ENCODE measurements at places on chromosomes 5 and 9.

- DNase-seq: no peak
These were observed 193.5 kb downstream of the CD180 start for GRCh38 chr5:67002832-67003684.

GRCh38 chr9:113640418-113640817 lies 176.9 kb downstream of the RGS3 start:
- DNase-seq: peak; percentile 33

DNA sequence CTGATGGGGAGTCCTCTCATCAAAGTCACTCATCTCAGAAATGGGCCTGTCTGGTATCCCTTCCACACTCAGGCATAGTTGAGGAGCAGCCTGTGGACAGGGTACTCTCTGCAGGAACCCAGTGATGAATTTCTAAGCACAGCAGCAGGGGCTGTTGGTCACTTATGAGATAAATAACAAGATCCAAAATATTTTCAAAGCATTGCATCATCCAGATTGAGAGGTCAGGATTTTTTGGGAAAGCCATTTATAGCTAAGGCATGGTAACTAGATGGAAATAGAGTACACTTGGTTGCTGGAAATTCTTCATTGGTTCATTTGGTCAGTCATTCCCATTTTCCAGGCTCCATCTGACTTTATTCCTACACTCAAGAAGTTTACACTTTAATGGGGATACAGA lies 246.8 kb upstream of the RAI14 start:
- DNase-seq: no peak

GRCh38 chr5:138631096-138631928 lies 56.1 kb upstream of the HSPA9 start:
- peak; percentile 20 for DNase-seq

GRCh38 chr5:14779975-14780374 lies 91.6 kb downstream of the ANKH start:
- DNase-seq: no peak

DNA sequence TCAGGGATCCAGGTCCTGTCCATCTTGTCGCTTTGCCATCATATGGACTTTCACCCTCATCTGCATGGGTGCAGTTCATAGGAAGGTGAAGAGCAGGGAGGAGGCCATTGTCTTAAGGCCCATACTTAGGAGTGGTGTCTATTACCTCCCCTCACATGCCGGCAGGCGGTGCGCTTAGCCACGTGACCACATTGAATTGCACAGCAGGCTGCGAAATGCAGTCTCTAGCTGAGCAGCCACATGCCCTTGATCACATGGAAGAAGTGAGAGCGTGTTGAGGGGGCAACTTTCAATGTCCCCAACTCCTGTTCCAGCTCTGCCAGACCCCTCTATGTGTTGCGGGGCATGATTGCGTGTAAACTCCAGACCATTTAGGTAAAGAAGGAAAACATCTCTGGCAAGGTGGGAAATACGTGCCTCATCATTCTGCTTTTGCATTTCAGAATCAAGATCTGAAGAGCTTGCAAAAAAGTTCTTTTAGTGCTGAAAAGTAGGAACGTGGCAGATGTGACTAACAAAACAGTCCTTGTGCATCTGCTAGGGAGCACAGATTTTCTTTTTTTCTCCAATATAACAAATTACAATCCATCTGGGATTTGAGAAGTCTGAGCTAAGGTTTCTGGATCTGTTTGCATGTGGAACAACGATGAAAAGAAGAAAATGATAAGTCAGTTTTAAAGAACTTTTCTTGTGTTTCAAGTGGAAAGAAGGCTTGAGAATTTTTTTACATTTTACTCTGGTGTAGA lies 34.4 kb downstream of the ROPN1L start:
- DNase-seq: no peak

- DNase-seq: no peak
These were observed 179.3 kb downstream of the CTNND2 start for GRCh38 chr5:11724940-11725339.

GRCh38 chr9:86902991-86903733 lies 44.1 kb downstream of the GAS1 start:
- DNase-seq: peak; percentile 74

DNA sequence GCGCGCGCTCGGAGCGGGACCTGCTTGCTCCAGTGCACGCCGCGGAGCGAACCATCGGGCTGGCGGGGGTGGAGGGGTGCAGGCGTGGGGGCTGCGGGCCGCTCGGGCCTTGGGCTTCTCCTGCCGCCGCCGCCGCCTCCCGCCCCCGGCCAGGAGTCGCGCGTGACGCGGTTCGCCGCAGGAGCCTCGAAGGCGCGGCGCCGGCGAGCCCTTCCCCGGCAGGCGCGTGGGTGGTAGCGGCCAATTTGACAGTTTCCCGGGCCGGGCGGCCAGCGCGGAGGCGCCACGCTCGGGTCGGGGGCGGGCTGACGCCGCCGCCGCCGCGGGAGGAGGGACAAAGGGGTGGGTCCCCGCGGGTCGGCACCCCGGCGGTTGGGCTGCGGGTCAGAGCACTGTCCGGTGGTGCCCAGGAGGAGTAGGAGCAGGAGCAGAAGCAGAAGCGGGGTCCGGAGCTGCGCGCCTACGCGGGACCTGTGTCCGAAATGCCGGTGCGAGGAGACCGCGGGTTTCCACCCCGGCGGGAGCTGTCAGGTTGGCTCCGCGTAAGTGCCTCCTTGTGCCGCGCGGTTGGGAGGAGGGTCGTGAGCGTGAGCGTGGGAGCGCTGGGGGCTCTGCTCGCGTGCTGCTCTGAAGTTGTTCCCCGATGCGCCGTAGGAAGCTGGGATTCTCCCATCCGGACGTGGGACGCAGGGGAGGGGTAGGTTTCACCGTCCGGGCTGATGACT lies at the start of gene TJP2:
TJP2 (plus strand) TSS at position 387 of the 725 bp plus-strand sequence; CDS start at position 483, 96 bp downstream.
- peak; percentile 84 for DNase-seq

DNA sequence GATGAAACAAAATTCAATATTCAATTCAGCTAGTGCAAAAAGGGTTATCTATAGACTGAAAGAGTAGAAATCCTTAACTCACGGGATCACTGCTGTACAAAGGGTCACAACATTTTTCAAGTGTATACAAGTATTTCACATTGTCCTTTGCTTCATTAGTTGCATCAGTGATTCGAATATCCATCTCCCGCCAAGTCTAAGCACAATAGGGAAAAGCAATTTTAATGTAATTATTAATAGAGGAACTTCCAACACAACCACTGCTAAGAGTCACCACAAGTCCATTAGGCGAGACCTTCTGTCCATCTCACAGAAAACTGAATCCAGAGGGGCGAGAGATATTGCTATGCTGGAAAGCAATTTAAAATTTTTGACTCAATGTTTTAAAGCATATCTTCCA lies 27.4 kb downstream of the DNAH5 start:
- DNase-seq: no peak

- no peak for DNase-seq
These were observed 61.4 kb upstream of the ICE1 start for GRCh38 chr5:5360941-5361520.

DNA sequence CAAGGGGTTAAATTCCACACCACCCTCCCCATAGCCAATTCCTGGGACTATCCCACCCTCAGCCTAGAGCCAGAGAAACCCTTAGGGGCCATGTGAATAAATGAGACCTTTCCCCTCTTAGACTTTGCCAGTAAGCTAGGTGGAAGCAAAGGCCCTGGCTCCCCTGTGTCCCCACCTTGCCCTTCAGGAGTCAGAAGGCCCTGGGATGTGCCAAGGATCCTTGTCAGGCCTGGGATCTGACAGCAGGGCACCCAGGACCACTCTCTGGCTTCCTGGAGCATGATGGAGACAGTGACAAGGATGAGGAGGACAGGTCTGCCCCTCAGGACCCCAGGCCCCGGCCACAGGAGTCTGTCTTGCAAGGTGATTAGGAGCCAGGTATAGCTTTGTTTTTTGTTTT lies 125.0 kb upstream of the HAND1 start:
- no peak for DNase-seq

GRCh38 chr5:154228696-154229095 lies 38.2 kb downstream of the GALNT10 start:
- no peak for DNase-seq

- DNase-seq: no peak
These were observed 471.8 kb upstream of the BRINP1 start for GRCh38 chr9:119841016-119841415.

DNA sequence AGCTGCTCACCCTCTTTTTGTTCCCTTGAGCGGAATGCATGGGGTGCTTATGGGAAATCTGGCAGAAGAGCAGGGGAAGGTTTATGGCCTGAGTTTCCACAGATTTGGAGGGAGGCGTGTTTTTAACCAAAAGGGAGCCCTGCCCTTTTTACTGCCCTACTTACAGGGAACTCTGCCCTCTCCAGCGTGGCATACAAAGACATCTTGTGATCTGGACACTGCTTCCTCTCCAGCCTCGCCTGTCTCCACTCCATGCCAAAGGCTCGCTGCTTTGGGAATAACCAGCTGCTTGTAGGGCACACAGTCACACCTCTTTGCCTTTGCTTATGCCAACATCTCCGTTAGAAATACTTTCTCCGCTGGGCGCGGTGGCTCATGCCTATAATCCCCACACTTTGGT lies 314.2 kb downstream of the ARHGAP26 start:
- peak; percentile 46 for DNase-seq

DNA sequence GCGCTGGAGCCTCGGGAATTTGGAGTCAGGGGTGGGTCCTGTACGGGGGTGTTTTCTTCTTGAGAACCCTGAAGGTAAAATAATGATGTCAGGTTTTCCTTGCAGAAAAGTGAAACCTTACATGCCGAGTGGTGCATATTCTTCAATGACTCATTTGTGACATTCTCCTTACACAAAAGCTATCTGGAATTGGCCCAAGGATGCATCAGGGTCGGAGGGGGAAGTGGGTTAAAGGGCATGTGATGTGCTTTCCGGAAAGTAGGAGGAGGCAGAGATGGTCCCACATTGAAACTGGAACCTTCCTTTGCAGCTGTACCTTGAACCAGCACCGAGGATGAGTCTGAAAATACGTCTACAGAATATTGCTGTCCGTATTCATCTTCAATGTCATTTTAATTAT lies 411.2 kb upstream of the IRX4 start:
- no peak for DNase-seq

GRCh38 chr5:153367466-153367865 lies 123.0 kb upstream of the GRIA1 start:
- no peak for DNase-seq

DNA sequence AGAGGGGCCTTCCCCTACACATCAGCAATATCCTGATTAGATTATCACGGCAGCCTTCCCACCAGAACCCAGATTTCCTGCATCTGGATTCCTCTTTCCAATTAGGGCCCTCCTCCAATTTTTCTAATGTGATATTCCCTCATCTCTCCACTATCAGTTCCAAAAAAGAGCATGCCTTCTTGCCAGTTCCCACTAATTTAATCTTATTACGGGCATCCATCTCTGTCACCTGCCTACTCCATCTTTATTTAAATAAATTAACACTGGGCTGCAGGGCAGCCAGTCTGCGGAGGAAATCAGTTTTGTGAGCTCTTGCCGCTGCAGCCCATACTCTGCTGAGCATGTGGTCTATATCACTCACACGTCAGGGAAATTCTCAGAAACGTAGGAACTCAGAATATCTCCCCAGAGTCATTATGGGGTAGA lies 16.6 kb upstream of the FBP2 start:
- DNase-seq: no peak

DNA sequence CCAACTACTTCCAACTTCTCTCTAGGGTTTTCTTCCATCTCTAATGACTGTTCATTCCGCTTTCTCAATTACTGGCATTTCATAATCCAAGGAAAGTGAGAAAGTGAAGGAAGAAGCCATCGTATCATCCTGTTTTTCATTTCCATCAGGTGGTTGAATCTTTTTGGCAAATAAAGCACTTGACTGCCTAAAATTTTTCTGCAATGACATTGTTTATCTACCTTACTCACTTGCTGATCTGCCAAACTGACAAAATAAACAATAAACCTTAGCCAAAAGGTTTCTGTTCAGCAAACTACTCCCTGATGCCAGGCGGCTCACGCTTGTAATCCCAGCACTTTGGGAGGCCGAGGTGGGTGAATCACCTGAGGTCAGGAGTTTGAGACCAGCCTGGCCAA lies 18.4 kb downstream of the FNBP1 start:
- no peak for DNase-seq

DNA sequence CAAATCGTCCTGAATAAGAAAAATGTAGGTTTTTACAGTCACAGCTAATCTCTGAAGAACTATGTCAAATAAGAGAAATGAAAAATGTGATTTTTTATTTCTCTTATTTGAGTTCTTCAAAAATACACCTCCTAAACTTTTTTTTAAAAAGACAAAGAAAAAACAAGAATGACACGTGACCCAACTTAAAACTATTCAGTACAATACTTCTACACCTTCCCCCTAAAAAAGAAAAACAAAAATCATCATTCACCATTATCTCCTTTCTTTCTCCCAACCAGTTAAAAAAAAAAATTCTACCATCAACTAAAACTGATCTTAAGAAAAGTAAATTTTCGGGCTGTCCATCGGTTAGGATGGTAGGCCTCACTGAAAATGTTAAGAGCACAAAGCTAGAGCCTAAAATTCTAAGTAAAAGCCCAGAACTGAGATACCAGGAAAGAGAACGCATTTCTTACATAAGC lies 2.1 kb downstream of the RNF145 start:
- no peak for DNase-seq

DNA sequence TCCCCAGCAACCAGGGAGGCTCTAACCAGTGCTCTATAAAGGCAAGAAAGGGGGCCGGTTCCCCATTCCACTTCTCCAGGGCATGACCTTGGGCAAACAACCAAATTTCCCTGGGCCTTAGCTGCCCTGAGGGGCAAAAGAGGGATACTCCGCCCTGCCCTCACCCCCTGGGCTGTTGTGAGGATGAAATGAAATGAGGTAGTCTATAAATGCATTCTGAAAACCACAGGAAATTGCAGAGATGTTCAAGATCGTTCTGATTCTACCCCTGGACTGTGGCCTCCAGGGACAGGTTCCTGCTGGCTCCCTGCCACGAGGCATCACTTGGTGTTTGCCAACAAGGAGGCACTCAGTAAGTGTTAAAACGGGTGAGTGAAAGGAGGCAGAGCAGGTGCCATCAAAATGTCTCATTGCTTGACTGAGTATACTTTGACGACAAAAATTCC lies 5.7 kb downstream of the RAPGEF1 start:
- no peak for DNase-seq

DNA sequence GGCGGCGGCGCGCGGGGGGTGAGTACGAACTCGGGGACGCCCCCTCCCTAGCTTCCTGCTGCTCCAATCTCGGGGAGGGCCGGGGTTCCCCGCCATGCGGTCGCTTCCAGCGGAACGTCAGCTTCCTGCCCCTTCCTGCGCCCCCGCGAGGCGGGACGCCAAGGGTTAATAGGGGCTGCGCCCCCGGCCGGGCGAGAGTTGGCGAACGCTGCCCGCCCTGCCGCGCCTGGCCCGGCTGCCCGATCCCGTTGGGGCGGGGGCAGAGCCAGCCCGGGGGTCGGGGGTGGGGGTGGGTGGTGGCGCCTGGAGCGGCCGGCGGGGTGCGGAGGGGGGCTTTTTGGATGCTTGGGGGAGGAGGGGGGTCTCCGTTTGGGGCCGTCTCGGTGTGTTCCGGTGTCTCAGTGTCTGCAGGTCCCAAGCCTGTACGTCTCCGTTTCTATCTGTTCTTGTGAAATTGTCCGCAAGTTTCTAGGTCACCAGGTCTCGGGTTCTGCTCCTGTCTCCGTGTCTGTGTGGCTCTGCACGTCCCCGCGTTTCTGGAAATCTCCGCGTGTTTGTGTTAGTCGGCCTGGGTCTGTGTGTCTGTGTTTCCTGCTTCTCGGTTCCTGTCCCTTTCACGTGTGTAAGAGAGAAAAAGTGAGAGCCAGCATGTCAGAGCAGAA lies 789 bp downstream of the COL27A1 start:
- peak; percentile 64 for DNase-seq

Data from right forelimb (tissue), 1 donor.